Stimulated activated CD4-positive, alpha-beta T cell treated with anti-CD3 and anti-CD28 coated beads, TNF-alpha, amount 100 ng/mL, for 48 hours (primary cell): ENCODE measurements at places on chromosomes 6 and 20.

GRCh38 chr6:68026483-68026882 is 608.6 kb upstream of the ADGRB3 start:
- no peak for DNase-seq

DNA sequence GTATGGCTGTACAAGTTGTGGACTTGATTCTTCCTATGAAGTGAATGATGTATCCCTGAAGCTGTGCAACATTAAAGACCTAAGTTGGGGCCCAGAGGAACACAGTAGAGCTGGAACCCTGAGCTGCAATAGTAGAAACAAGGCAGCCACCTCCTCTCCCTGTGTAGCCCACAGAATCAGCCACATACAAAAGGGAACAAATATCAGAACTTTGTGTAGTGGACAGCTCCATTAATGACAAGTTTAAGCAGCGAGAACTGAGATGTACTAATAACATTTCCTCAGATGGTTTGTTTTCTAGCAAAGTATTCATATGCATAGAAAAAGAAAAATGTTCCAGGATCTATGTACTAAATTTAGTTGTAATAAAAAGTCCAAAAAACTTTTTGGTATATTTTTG is 19.2 kb downstream of the PHACTR1 start:
- no peak for DNase-seq

DNA sequence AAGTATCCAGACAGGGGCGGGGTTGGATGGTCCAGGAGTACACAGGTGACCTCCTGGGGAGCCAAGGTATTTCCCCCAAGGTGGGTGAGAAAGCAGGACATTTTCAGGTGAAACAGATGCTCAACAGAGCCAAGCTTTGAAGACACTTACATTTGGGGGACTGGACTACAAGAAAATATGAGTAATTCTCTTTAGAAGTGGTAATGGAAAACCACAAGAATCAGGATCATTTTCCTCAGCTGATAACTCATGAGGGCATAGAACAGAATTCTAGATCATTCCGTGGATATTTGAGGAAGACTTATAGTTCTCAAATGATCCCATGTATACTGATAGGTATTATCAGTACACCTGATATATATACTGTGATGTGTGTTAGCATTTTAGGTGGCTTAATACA is 89.9 kb downstream of the UST start:
- DNase-seq = no peak

DNA sequence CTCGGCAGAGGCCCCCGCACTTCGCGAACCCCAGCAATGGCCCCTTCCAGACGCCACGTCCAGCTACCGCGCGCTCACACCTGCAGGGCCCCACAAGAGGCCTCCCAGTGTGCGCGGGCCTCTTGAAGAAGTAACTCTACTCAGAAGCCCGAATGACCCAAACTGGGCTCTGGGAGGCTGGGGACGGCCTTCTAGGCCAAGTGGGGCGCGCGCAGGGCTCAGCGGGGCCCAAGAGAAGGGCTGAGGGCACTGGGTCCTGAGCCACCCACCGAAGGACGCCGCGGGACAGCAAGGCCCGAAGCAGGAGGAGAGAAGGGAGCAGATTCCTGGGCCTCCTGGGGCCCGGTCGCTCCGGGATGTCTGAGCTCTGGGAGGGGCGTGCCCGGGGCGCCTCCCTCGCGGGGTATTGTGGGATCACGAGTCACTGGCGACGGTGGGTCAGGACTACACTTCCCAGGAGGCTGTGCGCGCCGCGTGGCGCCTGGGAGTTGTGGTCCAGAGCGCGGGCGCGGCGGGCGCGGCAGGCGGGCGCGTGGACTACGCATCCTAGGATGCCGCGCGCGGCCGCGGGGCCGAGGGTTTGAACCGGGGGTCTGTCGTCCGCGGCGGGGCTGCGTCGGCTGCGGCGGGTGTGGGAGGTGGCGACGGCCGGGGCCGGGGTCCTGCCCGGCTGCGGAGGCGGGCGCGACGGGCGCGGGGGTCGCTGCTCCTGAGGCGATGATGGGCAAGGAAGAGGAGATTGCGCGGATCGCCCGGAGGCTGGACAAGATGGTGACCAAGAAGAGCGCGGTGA is at the start of gene TCEA2:
Gene TCEA2, plus strand, starts transcription at position 603 of the 793 bp plus-strand sequence. Its CDS starts 115 bp downstream, at position 718.
- peak; percentile 91 for DNase-seq

- no peak for DNase-seq
Observed at GRCh38 chr6:168886964-168887363, 366.7 kb downstream of the THBS2 start.

GRCh38 chr20:10432079-10432478 is 1.9 kb downstream of the MKKS start:
- DNase-seq = no peak
